Cortex of kidney (tissue), 1 donor: ENCODE measurements at places on chromosomes 7 and 10.

DNA sequence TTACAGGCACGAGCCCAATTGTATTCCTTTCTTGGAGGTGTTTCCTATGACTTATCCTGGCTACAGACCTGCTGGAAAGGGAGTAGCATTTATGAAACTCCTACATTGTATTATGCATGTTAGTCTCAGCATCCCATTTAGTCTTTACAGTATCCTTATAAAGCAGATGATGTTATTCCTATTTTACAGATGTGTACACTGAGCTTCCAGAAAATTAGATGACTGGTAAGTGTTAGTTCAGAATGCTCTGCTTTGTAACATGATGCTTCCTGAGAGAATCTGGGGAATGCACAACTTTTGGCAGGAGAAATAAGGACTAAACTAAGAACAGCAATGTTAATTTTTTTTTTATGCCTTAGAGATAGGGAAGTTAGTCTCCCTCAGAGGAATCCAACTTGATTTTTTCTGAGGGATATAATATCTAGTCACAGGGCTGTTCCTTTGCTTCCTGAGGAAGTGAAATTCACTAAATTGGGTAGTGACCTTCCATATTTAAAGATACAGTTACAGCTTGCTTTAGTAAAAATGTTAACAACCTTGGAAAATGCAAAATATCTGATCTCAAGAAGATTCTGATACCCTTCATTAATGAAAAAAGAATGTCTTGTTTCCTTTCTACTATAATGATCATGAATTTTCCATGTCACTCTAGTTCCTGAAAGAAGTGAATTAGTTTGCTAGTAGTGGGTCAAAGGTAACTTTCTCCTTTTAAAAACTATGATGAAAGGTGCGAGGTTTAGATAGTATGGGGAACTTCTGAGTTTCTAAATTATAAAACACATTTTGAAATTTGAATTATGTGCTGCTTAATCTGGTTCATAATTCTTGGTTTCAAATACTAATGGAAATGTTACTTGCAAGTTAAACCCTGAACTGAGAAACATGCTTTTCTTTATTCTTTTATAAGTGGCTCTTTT, 194.0 kb upstream of the PRPS1L1 start:
- DNase-seq, result no peak

DNA sequence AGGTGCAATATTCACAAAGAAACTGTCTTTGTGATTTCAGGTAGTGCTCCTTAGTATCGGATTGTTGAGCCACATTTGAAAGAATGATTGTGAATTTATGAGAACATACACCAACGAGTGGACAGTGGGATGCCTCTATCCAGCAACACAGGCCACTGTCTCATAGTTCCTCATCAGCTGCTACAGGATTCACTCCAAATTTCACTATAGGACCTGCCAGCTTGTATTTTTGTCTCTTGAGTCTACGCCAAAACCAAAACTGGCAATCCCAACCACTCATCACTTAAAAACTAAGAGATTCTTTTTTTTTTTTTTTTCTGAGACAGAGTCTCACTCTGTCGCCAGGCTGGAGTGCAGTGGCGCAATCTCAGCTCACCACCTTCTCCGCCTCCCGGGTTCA, 964.5 kb downstream of the CNTNAP2 start:
- DNase-seq, result no peak

DNA sequence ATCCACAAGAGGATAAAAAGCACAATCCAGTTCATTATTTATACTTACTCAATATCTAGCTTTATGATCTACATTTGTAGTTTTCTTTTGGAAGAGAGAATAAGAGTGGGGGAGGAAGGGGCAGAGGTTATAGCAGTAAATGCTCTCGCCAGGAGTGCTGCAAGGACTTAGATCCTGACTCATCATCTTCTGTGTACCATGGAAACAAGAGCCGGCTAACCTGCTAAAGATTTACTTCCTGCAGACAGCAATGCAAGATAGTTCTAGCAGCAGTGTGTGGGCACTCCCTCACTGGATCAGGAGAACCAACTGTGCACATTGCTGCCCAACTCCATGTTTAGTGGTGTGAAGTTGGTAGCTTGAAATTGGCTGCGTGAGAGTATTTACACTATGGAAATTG, 47.7 kb upstream of the TRIL start:
- DNase-seq, result no peak

GRCh38 chr10:13104697-13105096, 4.7 kb downstream of the OPTN start:
- DNase-seq, result no peak

DNA sequence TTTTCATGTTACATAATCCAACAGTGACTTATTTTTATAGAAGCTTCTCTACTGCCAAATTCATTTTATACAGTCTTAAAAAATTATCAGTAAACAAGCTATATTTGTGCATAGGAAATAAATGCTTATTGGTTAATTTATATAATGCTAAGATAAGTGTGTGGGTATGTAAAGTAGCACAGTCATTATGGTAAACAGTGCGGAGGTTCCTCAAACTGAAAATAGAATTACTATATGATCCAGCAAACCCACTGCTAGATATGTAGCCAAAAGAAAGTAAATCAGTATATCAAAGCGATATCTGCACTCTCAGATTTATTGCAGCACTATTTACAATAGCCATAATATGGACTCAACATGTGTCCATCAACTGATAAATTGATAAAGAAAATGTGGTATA, 71.1 kb downstream of the ATRNL1 start:
- DNase-seq, result no peak

DNA sequence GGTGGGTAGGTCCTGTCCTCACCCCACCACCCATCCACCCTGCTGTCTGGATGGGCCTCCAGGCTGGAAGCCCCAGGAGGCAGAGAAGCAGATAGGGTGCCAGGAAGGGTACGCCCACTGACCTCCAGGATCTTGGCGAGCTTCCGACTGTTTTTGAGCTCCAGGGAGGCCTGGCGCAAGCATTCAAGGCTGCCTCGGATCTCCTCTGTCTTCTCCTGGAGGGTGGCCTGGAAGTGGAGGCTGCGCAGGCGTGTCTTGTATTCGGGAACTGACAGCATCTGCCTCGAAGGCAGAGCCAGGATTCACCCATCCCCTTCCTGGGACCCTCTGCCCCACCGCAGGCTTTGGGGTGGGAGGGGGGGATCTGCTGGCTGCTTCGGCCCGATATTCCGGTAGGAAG, 48.4 kb downstream of the GRID2IP start:
- no peak for DNase-seq

DNA sequence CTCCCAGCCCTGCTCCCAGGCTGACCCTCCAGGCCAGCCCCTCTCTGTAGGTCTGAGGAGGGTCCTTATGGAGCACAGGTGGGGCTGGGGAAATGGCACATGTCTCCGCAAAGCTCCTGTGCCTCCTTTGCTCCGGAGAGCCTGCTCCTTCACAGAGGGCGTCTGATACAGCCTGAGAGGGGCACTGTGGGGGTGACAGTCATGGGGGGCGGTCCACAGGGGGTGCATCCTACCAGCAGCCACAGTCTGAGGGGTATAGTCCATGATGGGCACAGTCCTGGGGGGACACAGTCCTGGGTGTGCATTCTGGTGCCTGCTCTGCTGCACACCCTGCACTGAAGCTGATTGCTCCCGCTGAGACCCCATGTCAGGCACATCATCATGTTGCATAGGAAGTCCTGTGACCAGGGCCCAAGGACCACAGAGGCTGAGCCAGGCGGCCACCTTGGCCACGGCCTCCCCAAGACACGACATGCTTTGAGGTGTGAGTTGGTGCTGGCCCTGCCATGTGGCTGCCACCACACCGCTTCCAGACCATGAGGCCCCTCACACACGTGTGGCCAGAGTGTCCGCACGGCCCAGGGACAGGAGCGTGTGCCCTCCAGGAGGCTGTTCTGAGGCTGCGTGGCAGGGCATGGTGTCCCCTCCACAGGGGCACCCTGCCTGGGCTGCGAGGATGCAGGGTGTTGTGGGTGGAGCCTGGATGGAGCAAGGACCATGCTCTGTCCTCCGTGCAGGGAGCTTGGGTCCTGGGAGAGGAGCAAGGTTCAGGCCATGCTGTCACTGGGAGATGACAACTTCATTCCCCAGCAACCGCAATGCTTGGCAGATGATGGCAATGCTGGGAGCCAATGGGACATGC, 59.2 kb downstream of the PWWP2B start:
- no peak for DNase-seq

GRCh38 chr7:78780560-78780959, 672.9 kb downstream of the MAGI2 start:
- no peak for DNase-seq

GRCh38 chr10:66350622-66351399, 575.0 kb upstream of the LRRTM3 start:
- no peak for DNase-seq

DNA sequence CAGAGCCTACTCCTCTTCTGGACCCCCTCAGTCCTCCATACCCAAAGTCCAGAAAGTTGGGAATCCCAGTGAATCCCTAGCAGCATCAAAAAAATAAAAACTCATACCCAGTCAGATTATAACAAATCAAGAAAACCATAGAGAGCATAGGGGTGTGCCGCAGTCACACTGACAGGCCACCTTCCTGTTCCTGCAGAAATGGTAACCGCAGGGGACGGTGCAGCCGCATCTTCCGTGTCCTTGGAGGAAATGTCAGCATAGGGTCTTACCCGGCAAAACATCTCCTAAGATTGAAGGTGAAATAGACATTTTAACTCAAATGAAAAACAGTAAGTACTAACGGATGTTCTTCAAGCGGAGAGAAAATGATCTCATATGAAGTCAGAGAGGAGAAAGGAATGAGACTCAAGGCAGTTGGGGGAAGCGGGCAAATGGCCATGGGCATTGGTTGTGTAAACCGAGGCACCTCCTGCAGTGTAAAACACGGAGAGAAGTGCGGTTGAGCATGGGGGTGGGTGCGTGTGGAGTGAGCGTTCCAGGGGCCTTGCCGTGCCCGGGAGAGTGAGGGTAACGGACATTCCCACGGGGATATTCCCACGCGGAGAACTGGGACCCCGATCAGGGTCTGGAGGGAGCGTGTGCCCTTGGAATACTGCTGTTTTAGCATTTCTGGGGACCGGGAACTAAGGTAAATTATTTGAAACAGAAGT, 110.8 kb downstream of the NKX6-2 start:
- no peak for DNase-seq
